ENCODE measurements at places on chromosomes 2 and 18.

DNA sequence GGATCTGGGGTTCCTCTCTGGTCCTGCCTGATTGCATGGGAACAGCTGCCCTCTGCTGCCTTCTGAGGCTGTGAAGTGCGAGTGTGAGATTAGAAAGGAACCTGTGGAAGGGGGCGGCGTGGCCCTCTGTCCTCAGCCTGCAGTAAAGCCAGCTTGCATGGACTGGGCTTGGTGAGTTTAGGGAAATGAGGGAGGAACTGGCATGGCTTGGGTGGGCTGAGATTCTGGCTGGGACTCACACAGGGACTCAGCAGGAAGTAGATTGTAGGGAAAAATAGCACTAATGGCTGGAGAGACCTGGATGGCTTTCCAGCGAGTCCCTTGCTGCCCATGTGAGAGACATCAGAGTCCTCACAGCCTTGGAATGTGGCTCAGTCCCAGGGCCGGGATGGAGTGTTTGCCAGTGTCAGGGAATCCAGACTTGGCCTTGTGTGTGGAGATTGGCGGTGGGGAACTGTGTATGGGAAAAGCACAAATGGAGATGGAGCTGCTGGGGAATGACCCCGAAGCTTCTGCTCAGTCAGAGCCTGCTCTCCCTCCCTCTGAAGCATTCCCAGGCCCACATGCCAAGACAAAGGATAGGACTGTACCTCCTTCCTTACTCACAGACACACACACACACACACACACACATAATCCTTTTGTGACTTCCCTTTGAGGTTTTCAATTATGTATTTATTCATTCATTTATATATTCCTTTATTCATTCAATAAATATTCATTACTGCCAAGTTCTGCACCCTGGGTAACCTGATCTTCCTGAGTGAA is 115.4 kb downstream of the ACAA2 start:
- peak; percentile 85 for DNase-seq

DNA sequence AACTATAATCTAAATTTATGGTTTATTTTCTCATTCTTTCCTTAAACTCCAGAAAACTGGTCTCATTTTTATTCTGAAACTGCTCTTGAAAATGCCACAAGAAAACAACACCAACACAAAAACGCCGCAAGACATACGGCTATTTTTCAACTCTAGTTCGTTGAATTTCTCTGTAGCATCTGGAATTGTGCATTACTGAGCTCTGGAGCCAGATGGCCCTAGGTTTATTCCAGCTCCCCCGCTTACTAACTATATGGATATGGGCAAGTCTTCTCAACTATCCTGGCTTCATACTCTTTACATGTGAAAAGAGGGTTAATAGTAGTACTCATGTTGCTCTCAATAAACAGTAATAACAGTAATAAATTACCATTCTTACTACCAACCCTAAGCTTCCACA is 19.9 kb downstream of the FAM98A start:
- DNase-seq, result no peak

DNA sequence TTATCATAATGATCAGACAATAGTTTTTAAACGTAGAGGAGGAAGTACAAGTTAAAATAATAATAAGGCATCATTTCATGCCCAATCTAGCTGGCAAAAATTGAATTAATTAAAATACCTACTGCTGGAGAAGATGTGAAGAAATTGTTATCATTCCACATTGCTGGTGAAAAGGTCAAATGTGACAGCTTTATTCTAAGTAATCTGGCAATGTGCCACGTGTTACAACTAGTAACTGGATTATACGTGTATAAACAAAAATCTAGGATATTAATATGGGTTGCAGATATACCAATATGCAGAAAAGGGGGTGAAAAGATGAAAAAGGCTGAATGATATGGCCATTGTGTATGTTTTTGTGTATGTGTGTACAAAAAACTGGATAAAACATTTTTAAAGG is 32.4 kb downstream of the SMAD2 start:
- no peak for DNase-seq

DNA sequence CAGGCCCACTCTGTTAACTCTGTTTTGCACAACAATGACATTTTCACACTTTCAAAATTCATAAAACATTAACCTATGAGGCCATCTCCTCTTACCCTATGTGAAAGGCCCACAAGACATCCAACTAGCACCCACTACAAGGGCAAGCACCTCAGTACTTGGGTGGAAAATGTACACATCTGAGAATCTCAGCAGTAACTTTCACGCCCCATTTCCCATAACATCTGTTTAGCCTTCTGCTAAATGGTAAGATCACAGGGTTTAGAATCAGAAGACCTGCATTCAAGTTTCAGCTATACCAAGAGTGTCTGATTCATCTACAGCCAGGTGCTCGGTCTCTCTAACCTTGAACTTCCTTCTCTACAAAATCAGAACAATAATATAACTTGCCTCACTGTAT is 89.2 kb downstream of the SP100 start:
- no peak for DNase-seq

DNA sequence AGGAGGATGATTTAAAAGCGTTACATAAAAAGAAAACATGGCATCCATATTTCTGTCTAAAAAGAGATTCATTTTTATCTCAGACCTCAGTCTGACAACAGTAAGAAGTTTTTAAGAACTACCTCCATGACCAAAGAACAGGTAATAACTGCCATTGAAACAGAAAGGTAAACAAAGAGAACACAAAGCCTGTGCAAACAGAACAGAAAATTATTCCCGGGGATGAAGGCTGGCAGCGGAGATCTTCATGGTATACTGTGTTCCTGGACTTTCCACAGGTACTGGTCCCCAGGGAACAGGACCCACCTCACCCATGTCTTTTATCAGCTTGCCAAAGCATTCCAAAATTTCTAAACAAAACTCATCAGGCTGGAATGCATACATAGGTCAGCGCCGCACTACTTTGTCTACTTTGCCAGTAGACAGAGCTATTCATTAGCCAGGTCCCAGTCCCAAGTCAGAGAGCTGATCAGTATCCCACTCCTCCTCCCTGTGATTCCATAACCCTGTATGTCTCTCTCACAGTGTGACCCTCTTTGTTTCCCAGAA is 277.3 kb downstream of the MBD2 start:
- DNase-seq, result no peak

GRCh38 chr2:39696838-39697237 is 31.1 kb downstream of the TMEM178A start:
- DNase-seq, result no peak

DNA sequence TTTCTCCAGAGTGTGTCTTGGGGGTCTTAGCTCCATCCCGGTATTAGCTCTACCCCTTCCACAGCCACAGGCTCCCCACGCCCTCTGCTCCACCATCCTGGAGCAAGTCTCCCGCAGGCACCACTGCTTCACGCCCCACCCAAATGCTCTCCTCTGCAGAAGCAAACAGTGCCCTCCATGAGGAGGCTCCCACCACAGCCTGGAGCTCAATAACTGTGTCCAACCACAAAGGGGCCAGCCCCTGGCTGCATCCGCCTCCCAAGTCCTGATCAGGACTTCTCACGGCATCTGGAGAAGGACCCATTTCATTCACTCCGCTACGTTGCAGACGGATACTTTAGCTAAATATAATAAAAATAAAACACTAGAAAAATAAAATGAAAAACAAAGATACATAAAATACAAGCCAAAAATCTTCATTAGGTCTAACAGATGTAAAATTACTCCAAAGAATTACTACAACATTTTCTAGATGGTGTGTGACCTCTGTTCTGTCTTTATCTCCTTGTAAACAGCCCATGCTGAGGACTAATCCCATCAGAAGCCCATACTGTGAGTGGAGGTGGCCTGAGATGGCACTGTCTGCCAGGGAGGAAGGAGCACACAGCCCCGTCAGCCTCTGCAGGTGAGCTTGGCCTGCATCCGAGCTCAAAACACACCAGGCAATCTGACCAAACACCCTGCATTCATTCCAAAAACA is 210.8 kb upstream of the RAB6C start:
- DNase-seq, result no peak

DNA sequence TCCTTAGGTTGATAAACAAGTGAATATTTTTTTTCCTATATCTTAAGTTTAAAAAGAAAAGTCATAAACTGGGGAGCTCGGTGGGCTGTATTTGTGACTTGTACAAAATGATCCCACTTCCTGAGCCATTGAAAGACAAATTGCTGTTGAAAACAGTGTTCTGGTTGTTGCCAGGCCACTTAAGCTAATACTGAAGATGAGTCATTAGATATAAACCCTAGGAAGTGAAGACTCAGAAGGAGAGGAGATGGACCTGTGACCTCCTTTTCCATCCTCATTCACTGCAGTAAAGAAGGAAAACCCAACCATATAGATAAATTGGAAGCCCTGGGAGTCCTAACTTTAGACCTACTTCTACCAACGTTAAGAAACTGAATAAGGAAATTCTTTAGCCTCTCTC is 46.2 kb upstream of the SERPINE2 start:
- no peak for DNase-seq

DNA sequence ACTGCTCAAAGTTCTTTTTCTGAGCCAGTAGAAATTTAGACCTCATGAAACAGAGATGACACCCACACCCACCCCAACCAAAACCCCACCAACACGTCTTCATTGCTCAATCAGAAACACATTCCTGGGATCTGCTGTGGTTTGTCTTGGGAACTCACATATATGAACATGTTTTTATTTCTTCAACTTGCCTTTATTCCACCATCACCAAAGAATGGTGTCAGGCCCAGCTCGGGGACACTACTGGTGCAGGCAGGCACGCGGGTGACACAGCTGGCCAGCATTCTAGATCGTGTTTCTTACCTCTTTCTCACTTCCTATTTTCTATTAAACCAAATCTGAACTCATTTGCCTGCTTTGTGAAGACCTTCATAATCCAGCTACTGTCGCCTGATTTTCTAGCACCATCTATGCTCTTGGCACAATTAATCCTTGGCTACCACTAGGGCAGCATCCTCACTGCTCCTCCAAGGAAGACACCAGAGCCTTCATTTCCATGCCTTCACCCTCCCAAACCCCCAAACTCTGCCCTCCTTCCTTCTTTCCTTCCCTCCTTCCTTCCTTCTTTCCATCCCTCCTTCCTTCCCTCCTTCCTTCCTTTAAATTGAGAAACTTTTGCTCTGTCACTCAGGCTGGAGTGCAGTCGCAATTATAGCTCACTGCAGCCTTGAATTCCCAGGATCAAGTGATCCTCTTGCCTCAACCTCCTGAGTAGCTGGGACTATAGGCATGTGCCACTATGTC is 157.1 kb downstream of the BCL2 start:
- no peak for DNase-seq

- no peak for DNase-seq
These were observed 281.8 kb downstream of the CLIP4 start for GRCh38 chr2:29397039-29397438.

- no peak for DNase-seq
These were observed 114.9 kb downstream of the TCF4 start for GRCh38 chr18:55473058-55473457.

DNA sequence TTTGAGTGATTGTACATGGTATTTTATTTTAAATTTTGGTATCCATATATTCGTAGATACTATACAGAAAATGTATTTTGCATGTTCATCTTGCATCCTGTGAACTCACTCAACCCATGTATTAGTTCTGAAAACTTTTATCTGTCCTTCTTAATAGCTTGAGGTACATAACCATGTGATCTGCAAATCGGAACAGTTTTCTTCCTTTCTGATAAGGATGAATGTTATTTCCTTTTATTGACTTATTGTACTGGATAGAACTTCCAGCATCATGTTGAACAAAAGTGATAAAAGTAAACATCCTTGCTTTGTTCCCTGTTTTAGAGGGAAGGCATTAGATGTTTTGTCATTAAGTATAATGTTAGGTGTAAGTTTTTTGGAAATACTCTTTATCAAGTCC is 554.7 kb downstream of the GALR1 start:
- DNase-seq, result no peak

GRCh38 chr2:239106314-239106908 is 258.5 kb downstream of the TWIST2 start:
- no peak for DNase-seq

DNA sequence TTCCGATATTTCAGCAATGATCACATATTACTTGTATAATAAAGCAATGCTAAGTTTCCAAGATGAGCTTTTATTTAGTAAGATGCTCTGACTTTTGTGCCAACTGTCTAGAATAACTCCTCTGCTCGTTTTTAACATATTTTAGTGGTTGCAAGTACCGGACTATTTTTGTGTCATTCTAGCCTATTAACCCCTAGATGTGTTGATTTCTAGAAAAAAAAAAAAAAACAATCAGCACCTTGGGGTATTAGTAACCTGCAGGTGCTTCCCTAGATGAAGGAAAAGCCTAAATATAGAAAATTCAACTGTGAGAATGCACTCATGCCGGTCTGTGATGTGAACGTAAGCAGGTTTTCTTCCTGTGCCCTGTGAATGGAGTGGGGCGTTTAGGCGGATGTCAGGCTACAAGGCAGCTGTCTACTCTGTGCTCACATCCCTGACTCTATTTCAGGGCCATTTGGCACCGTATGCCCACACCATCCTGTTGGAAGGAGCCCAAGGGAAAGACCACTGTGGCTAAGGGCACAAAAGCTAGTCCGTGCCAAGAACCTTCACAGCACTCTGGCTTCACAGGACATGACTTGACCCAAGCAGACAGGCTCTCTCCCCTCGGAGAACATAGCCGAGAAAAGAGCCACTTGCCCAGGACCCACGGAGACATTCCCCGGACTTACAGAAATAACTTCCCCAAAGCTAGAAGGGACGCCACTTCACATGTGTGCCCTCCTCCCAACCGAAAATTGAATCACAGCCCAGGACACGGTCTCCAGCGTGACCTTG is 60.9 kb upstream of the AGAP1 start:
- no peak for DNase-seq

GRCh38 chr2:29187926-29188325 is 72.7 kb downstream of the CLIP4 start:
- no peak for DNase-seq

DNA sequence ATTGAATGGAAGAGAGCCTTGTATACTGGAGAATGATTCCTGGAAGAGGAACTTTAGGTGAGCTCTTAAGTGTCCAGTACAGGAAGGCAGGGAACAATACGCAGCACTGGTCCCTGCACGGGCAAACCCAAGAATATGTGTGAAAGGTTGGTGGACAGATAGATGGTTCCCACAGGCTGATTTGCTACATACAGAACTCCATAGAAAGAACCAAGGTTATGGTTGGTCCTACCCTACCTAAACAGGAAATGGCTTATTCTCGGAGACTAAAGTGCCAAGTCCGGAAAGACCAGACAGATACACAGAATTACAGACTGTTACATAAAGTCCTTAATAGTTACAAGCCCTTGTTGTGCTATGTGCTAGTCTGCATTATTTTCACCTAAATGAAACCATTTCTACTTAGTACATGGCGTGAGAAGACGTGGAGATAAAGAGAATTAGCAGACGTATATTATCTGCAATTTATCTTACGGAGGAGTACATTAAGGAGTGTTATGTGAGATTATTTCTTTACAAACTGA is 1.2 kb downstream of the REV1 start:
- no peak for DNase-seq

GRCh38 chr2:23199115-23199918 is 185.7 kb upstream of the KLHL29 start:
- no peak for DNase-seq

- no peak for DNase-seq
These were observed 301.3 kb upstream of the RBMS1 start for GRCh38 chr2:160794926-160795325.
